Chondrocyte (in vitro differentiated cells): ENCODE measurements at places on chromosomes 3 and 15. TPM values are rescaled to one million over a fixed set of nuclear protein-coding genes. Genes with fewer than 3 reads are reported as not detected.
A peak's percentile ranks its signal among the peaks of the same experiment; 100 is the strongest.

- DNase-seq: no peak
Measured at GRCh38 chr3:3800080-3800455, 837 bp downstream of the LRRN1 start.

- DNase-seq: no peak
Measured at GRCh38 chr15:79028411-79028964, 62.1 kb downstream of the RASGRF1 start.

DNA sequence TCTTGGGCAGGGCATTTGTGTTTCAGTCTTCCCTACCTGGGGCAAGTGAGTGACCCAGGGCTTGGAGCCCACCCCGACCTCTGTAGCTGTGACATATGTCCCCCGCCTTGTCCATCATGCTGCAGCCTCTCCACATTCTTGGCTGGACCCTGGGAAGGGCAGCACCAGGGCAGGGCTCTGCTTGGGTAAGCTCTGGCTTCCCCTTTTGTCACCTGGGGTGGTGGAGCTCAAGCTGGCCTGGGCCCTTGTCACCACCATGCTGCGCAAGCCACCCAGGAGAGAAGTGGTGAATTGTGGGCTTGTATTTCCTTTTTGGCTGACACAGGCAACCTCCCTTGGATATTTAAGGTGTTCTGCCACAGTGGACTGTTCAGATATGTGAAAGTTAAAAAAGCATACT is 29.3 kb downstream of the SPSB4 start:
- no peak for DNase-seq

DNA sequence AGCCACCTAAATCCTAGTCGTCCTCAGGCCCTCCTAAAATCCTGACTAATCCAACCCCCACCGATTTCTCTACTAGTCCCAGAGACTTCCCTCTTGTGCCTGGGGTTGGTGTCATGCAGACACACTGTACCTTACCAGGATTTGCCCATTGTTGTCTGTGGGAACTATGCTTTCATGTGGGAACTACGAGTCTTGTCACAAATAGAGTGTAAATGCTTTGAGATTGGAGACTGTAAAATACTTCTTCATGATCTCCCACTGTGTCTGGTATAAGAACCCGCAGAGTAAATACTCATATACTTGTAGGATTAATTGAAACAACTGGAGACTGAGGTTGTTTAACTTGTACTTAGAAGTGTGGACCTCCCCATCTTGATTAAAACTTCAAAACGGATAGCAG is 11.2 kb downstream of the B3GNT5 start:
- no peak for DNase-seq

GRCh38 chr3:168457954-168458539 is 362.3 kb upstream of the GOLIM4 start:
- no peak for DNase-seq

GRCh38 chr3:174959556-174960065 is 100.5 kb downstream of the NAALADL2 start:
- no peak for DNase-seq

GRCh38 chr3:178519701-178520100 is 16.5 kb upstream of the KCNMB2 start:
- no peak for DNase-seq

GRCh38 chr3:25235031-25235430 is 193.0 kb upstream of the RARB start:
- DNase-seq: no peak

DNA sequence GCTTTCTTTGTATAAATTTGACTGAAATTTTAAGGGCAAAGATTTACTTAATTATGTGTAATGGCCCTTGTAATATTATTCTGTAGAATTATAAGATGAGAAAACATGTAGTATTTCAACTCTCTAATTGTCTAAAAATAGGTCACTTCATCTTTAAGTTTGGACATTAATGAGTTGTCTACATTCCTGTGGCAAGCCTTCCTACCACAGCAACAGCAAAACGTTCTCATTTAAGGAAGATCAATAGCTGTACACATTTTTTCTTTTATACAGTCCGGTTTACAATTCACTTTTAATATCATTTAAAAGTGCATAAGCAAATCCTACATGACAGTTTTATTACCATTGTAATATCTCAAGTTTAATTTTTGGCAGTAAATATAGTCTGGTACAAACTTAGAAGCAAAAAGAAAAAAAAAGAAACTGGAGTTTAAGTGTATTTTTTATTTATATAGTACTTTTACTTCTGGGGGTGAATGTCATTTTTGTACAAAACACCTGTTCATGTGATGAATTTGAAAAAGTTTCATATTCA is 501.8 kb downstream of the ZPLD1 start:
- DNase-seq: no peak

GRCh38 chr3:50351323-50351697 is 648 bp downstream of the CYB561D2 start:
- DNase-seq: no peak

DNA sequence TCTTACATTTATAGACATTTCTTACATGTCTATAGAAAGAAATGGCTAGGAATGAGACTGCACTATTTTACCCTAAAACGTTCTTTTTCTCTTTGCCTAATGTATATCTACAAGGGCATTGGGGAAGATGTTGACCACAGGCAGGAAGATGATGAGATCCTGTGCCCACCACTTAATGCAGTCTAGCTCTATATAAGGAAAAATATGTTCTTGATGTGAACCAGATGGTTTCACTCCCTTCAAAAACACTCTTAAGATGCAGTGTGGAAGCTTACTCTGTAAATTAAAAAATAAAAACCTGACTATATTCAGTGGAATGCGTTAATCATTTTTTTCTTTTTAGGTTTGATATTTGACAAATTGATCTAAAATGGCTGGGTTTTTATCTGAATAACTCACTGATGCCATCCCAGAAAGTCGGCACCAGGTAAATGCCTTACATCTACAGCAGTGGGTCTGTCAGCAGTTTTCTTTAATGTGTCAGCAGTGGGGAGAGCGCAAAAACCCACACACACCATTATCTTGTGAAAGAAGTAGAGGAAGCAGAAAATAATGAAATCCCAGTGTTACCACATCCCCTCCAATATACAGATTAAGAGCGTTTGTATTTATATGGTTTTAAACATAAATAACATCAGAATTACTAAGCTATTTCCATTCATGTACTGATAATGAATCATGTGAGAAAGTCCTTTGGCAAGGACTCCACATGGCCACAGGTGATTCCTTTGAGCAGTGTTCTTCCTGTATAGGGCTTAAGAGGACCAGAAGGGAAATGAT is 10.1 kb downstream of the AGTR1 start:
- DNase-seq: no peak

GRCh38 chr3:58049143-58049785 is 41.0 kb downstream of the FLNB start:
- DNase-seq: no peak

DNA sequence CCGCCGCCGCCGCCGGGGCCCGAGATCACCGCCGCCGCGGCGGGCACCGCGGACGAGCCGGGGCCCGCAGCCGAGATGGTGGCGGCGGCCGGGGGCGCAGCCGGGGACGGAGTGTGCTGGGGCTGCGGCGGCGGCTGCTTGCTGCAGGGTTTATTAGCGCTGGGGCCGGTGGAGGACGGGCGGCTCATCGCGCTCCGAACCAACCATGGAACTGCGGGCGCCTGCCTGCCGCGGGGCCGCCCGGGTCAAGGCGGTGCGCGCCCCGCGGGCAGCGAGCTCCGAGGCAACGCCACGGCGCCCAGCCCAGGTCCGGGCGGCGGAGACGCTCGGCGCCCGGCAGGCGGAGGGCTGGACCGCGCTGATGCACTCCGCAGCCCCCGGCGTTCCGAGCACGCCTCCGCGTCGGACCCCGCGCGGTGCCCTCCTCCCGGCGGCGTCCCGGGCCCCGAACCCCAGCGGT is 277 bp downstream of the SIAH2 start:
- no peak for DNase-seq

- DNase-seq: no peak
Measured at GRCh38 chr15:52445954-52446353, 82.7 kb downstream of the MYO5A start.

DNA sequence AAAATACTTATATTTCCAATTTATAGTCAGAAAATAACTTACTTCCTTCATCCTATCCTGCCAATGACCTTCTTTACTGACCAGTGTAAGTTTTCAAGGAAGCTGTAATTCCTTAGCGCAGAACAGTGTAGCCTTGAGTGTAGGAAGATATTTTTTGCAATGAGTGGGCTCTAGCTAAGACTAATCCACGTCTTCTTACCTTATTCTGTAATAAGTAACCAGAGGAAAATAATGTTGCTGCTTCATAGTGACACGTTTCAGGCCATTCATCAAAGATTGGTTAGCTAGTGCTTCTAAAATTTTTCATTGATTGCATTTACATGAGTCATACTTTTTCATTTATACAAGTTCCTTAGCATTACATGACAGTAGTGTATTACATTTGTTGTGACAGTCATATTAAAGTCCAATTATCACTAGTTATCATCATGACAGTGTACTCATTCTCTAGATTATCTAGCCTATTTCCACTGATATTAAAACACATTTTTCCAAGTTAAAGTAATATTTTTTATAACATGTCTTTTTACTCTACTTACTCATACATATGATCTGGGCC is 403.8 kb upstream of the EPHA3 start:
- DNase-seq: no peak

GRCh38 chr15:98966091-98966787 is 41.4 kb downstream of the PGPEP1L start:
- DNase-seq: no peak

- DNase-seq: peak; percentile 49
Measured at GRCh38 chr15:73334086-73334485, 34.7 kb downstream of the HCN4 start.

- DNase-seq: no peak
Measured at GRCh38 chr3:22836131-22836530, 367.0 kb upstream of the UBE2E2 start.

- no peak for DNase-seq
Measured at GRCh38 chr3:28328188-28329151, 20.1 kb upstream of the ZCWPW2 start.

GRCh38 chr15:71272932-71273331 is 157.7 kb downstream of the THSD4 start:
- DNase-seq: no peak

DNA sequence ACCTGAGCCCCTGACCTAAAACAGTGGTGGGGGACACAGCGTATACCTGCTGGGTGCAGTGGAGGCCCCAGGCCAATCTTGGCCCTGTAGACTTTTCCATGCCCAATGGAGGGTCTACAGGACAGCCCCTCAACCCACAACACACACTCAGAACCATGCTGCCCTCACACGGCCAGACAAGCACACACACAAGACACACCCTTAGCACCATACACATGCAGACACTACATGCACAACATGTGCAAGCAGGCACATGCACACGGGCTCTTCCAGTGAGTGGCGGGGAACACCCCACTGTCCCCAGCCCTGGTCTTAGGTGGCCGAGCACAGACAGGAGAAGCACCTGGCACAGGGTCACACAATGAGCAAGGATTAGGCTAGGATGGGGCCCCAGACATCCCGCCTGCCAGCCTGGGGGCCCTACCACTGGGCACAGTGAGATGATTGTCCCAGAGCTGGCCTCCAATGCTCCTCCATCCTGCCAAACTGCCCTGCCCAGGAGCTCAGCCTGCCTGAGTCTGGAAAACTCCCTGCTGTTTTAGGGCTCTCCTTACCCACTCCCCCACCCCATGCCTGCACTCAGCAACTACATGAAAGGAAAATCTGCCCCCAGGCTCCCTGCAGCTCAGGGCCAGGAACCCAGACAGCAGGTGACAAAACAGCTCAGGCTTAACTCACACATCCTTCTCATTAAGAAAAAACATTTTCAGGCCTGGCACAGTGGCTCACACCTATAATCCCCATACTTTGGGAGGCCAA is 15.8 kb downstream of the IQSEC1 start:
- no peak for DNase-seq

DNA sequence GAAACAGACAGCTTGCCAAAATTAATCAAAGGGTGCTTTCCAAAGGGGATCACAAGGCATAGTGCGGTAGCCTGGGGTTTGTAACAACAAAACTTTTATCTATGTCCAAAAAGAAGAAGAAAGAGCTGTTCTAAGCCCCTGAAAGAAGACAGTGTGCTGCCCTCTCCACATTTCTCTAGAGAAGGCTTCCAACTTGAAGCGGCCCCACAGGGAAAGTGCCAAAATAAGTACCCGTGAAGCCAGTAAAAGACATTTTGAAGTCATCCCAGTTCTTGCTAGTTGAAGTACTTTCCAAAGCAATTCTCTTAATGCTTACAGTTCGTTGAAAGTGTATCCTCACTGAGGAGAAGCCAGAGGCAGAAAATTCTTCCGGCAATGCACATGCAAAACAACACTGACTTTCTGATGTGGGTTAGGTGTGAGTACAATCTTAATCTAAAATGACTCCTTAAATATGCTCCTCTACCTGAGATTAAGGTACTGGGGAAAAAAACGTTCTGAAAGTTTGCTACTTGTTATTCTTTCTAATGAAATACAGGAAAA is 21.3 kb downstream of the GPR15 start:
- DNase-seq: no peak

- DNase-seq: no peak
Measured at GRCh38 chr3:50644561-50644960, 27.6 kb downstream of the MAPKAPK3 start.

DNA sequence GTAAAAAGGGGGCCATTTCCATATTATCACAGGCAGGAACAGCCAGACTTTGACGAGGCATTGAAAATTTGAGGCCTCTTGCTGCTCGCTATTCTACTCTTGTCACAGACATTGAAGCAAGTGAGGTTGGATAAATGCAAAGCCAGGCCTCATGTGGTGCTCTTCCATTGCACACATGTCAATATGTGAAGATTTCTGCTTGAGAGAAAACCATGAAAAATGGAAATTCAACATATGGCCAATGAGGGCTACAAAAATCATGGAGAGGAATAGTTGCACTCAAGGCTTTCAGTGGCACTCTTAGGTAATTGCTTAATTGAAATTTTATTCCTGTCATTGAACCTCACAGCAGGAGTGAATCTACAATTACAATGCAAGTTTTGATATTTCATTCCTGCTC is 185.6 kb upstream of the MBNL1 start:
- DNase-seq: no peak

GRCh38 chr3:59341459-59341858 is 291.6 kb upstream of the CFAP20DC start:
- no peak for DNase-seq

DNA sequence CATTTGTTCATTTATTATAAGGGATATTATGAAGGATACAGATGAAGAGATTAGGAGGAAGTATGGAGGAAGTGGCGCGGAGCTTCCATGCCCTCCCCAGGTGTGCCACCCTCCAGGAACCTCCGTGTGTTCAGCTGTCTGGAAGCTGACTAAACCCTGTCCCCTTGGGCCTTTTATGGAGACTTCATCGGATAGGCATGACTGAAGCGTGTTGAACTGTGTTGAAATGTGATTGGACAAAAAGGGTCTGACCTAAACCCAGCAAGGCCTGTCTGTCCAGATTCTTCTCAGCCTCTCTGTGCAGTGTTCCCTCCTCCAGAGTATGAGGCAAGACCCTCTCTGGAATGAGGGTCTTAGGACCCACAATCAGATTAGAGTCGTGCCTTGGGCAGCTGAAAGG is 31.7 kb downstream of the HACD3 start:
- no peak for DNase-seq

PPP2R3A gene
- 14.7 to 20.6 TPM (median 14.8 TPM) in 3 replicates for total RNA-seq

PTH1R gene
- total RNA-seq: 2.4 to 6.3 TPM (median 3.1 TPM) in 3 replicates

UBAP1L gene
- total RNA-seq: 2.3 to 4.8 TPM (median 2.5 TPM) in 3 replicates

EHD4 gene
- total RNA-seq: 23.2 to 23.9 TPM (median 23.8 TPM) in 3 replicates

RAB6B gene
- total RNA-seq: 16.2 to 29.6 TPM (median 25.7 TPM) in 3 replicates

ANKUB1 gene
- not detected in 3 replicates for total RNA-seq

CHST13 gene
- not detected in 3 replicates for total RNA-seq

CLDN1 gene
- total RNA-seq: 7.3 to 13.8 TPM (median 13.1 TPM) in 3 replicates

HDC gene
- total RNA-seq: not detected in 3 replicates

ALDH1L1 gene
- 0.51 to 1.9 TPM (median 0.60 TPM) in 3 replicates for total RNA-seq

PLSCR4 gene
- total RNA-seq: 17.5 to 29.9 TPM (median 18.9 TPM) in 3 replicates

NBEAL2 gene
- 15.9 to 18.1 TPM (median 16.5 TPM) in 3 replicates for total RNA-seq

RAD51 gene
- 6.9 to 13.0 TPM (median 9.4 TPM) in 3 replicates for total RNA-seq

SH2D7 gene
- not detected in 3 replicates for total RNA-seq

FANCD2OS gene
- total RNA-seq: not detected in 3 replicates

AADAC gene
- not detected in 3 replicates for total RNA-seq

SERINC4 gene
- total RNA-seq: not detected in 3 replicates

GOLGA6L10 gene
- 1.2 to 2.4 TPM (median 2.0 TPM) in 3 replicates for total RNA-seq
